Purkinje cell (primary cell): ENCODE measurements at places on chromosomes 12 and 14. TPM values are rescaled to one million over a fixed set of nuclear protein-coding genes. Genes with fewer than 3 reads are reported as not detected.

The AKAP5 gene
- 0.28 and 3.8 TPM in 2 replicates for polyA plus RNA-seq

The ANG gene
- 1.7 TPM in 1 of 2 replicates, not detected in the other for polyA plus RNA-seq

The ADAM20 gene
- polyA plus RNA-seq: 0.11 TPM in 1 of 2 replicates, not detected in the other

The DNAJC22 gene
- polyA plus RNA-seq: not detected in 2 replicates

The CD163L1 gene
- polyA plus RNA-seq: 0.63 TPM in 1 of 2 replicates, not detected in the other

The COL2A1 gene
- not detected in 2 replicates for polyA plus RNA-seq

The MDGA2 gene
- polyA plus RNA-seq: 39.2 and 39.8 TPM in 2 replicates

The LUM gene
- not detected in 2 replicates for polyA plus RNA-seq

The TTC5 gene
- 12.5 and 17.5 TPM in 2 replicates for polyA plus RNA-seq

The DCAF11 gene
- 9.2 and 10.2 TPM in 2 replicates for polyA plus RNA-seq

The MAP1LC3B2 gene
- 2.1 and 3.1 TPM in 2 replicates for polyA plus RNA-seq

The TSPAN11 gene
- polyA plus RNA-seq: 0.60 and 1.5 TPM in 2 replicates

The AMDHD1 gene
- polyA plus RNA-seq: 3.9 and 4.2 TPM in 2 replicates

The TSPAN19 gene
- polyA plus RNA-seq: 5.3 and 9.8 TPM in 2 replicates

The NOVA1 gene
- 80.3 and 93.7 TPM in 2 replicates for polyA plus RNA-seq

The SERPINA1 gene
- polyA plus RNA-seq: 0.42 TPM in 1 of 2 replicates, not detected in the other

The HOXC10 gene
- polyA plus RNA-seq: not detected in 2 replicates

The ING4 gene
- polyA plus RNA-seq: 22.4 and 27.0 TPM in 2 replicates

The RNF31 gene
- 15.5 and 28.7 TPM in 2 replicates for polyA plus RNA-seq

The TPPP2 gene
- polyA plus RNA-seq: not detected in 2 replicates

The DCN gene
- polyA plus RNA-seq: 5.3 and 12.2 TPM in 2 replicates

The CISTR gene
- 0.62 TPM in 1 of 2 replicates, not detected in the other for polyA plus RNA-seq

The LTBP2 gene
- polyA plus RNA-seq: 0.46 and 0.65 TPM in 2 replicates

The IL25 gene
- not detected in 2 replicates for polyA plus RNA-seq

The IL26 gene
- polyA plus RNA-seq: not detected in 2 replicates

The RNASE3 gene
- 2.3 TPM in 1 of 2 replicates, not detected in the other for polyA plus RNA-seq

The RASSF3 gene
- 0.98 and 1.4 TPM in 2 replicates for polyA plus RNA-seq

The NR4A1 gene
- polyA plus RNA-seq: 0.25 TPM in 1 of 2 replicates, not detected in the other

The SMCO3 gene
- polyA plus RNA-seq: not detected in 2 replicates

The KRT73 gene
- polyA plus RNA-seq: not detected in 2 replicates

The NRXN3 gene
- polyA plus RNA-seq: 113 and 120 TPM in 2 replicates

The SLC2A14 gene
- 1.7 and 2.1 TPM in 2 replicates for polyA plus RNA-seq

The SLC6A15 gene
- 72.8 and 75.1 TPM in 2 replicates for polyA plus RNA-seq

The SYCP3 gene
- 4.2 and 6.0 TPM in 2 replicates for polyA plus RNA-seq

The PPP1R1A gene
- polyA plus RNA-seq: 13.8 and 22.1 TPM in 2 replicates

The SPRYD4 gene
- 1.6 and 3.1 TPM in 2 replicates for polyA plus RNA-seq

The NCKAP5L gene
- 0.22 and 0.59 TPM in 2 replicates for polyA plus RNA-seq

The HCAR1 gene
- not detected in 2 replicates for polyA plus RNA-seq
